Left lobe of liver (tissue), 2 donors: ENCODE measurements at places on chromosomes 2 and 18. TPM values are rescaled to one million over a fixed set of nuclear protein-coding genes. Genes with fewer than 3 reads are reported as not detected.

- no peak for DNase-seq
Observed at GRCh38 chr18:37741032-37741623, 175.5 kb upstream of the CELF4 start.

DNA sequence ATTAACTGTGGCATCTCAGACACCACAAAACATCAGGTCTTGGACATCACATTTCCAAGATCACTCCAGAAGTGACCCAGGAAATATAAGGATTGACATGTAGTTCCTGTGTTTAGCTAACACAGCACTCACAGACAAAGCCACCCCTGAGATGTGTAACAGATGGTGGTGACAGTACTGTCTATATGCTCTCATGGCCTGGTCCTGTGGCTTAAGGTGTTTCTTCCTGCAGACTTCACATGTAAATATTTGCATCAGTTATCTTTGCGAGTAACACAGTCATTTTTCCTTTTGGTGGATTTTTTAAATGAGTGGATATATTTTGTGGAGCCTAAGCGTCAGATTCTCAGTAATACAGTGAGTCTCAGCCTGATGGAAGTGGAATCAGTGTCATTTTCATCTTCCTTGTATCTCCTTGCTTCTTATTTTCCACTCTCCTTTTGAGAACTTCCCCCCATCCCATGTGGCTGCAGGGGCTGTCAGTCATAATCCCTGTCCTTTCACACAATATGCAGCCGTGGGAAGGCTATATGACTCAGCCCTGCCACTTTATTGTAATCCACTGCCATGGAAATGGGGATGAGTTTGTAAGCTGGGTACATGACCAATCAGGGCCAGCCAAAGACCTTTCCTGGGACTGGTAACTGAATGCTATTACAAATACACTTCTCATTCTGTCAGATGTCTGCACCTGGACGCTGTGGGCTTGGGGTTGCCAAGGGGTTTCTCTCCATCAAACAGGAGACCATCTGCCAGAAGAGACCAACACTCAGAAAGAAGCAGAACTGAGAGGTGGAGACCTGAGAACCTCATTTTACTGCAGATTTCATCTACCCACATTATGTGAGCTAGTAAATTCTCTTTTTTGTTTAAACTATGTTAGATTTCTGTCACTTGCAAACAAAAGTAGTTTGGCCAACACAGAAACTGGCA lies 74.3 kb downstream of the ICOS start:
- DNase-seq: no peak

DNA sequence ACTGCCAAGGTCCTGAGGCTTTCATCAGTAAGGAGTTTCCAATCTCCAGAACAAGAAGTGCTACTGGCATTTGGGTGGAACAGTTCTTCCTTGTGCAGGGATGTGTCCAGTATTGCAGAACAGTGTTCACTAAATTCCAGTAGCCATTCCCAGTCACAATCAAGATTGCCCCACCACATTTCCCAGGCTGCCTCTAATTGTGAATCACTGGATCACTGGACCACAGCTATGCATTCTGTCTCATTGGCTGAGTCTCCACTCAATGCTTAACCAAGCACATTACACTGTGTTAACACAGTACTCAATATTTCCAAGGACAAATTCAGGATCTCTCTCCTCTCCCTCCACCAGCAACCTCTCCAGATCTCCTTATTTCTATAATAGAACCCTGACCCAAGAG lies 160.2 kb upstream of the CCDC150 start:
- DNase-seq: no peak

DNA sequence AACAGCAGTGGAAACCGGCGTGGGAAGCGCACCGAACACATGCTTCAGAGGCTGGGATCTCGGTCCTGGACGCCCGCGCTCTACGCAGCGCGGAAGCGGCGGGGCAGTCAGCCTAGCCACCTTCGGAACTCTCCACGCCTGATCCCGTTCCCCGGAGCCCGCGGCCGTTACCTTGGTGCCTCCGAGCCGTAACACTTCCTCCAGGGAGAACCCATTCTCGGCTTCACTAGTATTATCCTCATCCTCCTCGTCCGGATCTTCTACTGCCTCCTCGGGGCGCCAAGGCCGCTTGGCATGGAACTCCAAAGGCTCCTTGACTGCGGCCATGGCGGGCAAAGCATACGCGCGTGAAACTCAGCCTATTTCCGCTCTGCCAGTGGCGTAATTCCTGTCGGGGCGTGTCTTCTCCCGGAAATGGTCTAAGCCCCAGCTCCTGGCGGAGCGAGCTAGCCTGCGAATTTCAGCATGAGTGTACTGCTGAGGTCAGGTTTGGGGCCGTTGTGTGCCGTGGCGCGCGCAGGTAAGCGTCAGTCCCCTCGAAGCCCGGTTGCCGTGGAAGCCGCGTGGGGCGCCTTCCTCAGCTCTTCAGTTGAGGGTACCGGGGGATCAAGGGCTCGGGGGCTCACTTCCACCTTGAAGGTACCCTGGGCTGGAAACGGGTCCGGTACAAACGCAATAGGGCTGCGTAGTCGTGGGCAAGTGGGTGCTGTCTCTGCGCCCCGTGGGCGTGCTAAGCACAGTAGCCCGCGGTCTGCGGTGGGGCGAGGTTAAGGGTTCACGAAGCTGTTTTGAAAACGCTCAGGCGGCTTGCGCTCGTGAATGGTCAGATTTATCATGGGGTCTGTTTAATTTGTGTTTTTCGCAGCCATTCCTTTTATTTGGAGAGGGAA lies at the start of the genes CEBPZ and NDUFAF7:
TSS of gene CEBPZ (minus strand) at position 356 of the 890 bp plus-strand sequence. CDS start at position 327, 29 bp downstream.
TSS of gene NDUFAF7 (plus strand) at position 418 of the 890 bp plus-strand sequence. CDS start at position 466, 48 bp downstream.
- DNase-seq: peak; percentile 93

GRCh38 chr2:37652199-37652640 lies 19.2 kb downstream of the CDC42EP3 start:
- no peak for DNase-seq

- no peak for DNase-seq
Observed at GRCh38 chr18:41790687-41791086, 164.3 kb upstream of the PIK3C3 start.

DNA sequence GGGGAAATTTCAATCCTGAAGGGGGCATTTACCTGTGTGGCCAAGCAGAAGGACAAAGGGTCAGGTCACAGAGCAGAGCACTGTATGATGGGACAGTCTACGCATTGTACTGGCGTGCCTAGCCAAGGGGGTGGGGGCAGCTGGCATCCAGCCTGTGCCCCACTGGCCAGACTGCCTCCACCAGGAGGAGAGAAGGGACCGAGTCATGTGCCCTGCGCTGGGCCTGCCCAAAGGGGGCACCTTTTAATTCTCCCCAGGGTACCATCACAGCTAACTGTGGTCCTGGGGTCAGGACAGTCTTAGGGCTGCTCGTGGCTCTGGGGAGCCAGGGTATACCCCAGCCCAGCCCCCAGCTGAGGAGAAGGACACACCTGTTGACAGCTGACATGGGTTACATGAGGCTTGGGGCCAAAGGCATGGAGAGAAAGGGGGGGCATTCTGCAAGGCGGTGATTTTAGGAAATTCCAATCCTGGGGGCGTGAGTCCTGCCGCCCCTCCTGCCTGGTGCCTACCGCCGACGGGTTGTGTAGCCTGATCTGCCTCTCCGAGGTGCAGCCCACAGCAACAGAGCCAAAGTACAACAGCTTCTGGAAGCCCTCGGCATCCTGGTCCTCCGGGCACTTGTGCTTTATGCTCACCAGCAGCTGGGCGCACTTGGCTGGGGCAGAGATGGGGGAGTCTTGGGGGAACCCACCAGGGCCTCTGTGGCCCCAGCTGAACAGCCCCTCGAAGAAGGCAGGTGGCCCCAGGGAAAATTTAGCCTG lies 11.0 kb downstream of the CFAP65 start:
- DNase-seq: no peak

DNA sequence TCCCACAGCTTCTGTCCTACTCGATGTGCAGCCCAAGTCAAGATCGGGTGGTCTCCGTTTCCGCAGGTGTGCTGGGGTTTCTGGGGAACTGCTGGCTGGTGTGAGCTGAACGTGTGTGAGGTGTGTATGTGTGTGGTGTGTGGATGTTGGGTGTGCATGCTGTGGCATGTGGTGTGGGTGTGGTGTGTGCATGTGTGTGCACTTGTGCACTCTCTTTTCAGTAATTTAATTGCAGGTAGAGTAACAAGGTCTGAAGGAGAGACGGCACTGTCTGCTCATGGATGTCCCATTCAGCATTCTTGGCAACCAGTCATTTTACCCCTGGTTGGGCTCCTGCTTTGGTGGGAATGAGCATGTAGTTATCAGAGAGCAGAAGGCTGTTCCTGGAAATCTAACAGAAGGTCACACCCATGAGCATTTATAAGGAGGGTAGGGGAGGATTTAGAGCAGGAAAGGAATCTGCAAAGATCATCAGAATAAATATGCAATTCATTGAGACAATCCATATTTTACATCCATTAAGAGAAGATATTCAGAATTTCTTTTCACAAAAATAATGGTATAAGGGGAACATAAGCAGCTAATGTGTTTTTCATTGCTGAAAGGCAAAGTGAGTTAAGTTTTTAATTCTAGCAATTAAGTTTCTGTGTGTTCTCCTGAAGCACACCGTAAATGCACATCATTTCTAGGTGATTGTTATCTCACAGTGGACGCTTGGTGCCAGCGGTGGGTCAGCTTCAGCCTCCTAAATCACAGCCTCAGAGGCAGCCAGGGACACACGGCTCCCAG lies 60.7 kb downstream of the ADI1 start:
- DNase-seq: no peak

DNA sequence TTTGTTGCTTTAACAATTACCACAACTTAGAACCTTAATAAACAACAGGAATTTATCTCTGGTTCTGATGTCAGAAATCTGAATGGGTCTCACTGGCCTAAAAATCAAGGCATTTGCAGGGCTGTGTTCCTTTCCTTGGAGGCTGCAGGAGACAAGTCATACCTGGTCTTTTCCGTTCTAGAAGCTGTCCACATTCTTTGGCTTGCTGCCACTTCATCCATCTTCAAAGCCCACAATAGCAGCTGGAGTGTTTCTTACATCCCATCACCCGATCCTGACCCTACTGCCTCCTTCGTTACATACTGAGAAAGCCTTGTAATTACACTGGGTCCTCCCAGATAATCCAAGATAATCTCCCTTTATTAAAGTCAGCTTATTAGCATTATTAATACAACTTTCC lies 18.1 kb downstream of the NETO1 start:
- no peak for DNase-seq

DNA sequence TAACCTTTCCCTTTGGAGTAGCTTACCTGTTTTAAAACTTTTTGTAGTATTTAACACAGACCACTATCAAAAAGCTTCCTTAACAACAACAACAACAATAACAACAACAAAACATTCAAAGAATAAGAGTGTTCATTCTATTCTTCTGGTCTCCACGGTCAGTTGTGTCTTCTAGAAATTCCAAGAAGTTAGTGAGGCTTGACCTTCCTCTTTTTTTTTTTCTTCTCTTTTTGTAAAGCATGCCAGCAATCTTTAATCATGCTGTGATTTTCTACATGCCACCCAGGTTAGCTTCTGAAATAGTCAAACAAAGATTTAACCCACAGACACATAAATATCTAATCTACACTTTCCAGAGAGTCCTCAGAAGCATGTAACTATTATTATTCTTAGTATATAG lies 28.4 kb upstream of the KLHL14 start:
- DNase-seq: no peak

DNA sequence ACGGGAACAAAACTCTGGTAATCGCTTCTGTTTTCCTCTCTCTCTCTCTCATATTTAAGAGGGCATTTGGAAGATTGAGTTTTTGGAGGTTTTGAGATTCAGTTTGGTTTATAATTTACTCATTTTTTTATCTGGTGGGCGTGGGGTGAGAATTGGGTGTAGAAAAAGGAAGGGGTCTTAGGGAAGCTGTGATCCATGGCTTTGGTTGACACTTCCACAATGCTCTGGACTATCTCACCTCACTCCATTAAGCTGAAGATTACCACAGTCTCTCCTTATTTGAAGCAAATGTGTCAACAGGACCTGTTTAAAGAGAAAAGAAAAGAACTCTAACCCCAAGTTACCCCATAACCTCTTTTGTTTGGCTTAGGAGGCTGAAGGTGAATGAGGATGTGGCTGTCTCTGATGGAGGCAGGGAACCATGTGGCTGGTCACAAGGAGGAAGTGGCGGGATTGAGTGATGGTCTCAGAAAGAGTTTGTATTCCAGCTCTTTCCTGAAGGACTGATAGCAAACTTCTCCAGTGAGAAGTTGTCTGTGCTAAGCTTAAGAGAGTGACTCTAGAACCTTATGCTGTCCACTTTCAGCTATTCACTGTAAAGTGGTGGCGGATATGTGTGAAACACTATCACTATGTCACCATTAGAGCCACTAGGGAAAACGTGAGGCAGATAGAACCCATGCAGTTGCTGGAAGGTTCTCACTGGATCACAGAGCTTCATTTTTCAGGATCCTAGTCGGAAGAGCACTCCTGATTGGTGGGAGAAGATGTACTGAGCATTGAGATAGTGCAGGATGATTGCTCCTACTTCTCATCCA lies 934 bp downstream of the ZNF804A start:
- DNase-seq: no peak

DNA sequence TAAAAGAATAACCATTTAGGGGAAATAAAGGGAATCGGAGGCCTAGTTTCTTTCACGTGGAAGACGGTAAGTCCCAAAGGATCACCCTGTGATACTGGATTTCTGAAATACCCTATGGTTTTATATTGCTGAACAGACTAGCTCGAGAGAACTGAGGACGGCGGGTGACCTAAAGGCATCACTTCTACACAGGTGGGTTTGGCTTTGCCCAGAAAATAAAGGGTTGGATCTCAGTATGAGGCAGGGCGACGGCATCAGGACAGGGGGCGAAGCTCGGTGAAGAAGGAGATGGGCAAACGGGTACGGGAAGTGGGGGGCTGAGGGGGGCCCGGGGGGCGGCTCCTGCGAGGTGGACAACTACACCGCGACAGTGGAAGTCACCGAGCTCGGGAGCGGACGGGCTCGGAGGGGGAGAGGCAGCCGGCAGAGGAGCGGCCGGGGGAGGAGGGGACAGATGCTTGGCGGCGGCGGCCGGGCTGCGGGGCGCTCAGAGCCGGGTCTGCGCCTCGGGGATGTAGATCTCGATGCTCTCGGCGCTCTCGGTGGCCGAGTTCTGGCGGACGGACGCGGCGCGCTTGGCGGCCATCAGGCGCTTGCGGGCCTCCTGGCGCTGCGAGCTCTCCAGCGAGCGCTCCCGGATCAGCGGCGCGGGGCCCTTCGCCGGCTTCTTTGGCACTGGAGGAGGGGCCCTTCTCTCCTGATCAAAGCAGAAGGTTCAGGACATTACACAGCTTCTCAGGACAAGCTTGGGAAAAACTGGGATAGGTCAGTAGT lies 48.9 kb downstream of the TGIF1 start:
- DNase-seq: no peak

DNA sequence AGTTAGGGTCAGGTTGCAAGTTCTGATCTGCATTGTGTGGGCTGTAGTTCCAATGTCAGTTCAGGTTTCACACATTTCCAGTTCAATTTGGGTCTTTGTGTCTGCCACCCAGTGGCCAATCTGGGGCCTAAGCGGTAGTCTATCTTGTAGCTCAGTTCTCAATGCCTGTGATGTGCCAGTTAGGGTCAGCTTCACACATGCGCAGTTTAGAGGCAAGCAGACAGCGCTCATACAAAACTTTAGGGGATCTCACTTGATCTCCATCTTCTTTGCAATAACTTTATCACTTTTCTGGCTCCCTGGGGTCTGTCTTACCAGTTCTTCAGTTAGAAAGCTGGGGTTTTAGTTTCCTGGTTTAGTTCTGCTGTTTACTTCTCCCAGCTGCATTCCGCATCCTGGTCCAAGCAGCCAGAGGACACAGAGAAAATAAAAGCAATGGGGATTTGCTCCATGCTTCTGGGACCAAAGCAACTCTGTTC lies 11.0 kb upstream of the ZNF24 start:
- DNase-seq: peak; percentile 75

The CYP1B1 gene
- total RNA-seq: 6.1 TPM

The VRK2 gene
- total RNA-seq: 8.5 TPM

The RAB17 gene
- total RNA-seq: 88.5 TPM

The KLHL14 gene
- not detected for total RNA-seq

The TRIM43 gene
- total RNA-seq: not detected

The FIGN gene
- total RNA-seq: 6.0 TPM
